ENCODE measurements at places on chromosomes 7 and 10.

GRCh38 chr7:14859267-14859666, 43.3 kb downstream of the DGKB start:
- DNase-seq = no peak

DNA sequence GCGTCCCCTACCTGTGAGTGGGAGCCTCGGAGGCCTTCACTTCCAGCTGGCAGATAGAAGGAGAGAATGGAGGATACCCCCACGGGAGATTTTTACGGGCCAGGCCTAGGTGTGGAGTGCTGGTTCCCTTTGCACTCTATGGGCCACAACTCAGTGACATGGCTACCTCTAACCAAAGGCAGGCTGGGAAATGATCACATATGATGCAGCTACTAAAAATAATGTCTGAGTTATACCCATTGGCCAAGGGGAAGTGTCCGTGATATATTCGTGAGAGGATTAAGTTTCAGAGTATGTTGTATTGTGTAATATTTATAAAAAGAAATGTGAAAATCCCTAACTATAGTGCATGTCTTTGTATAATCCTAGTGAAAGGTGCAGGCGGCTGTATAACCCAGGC, 13.5 kb upstream of the HIPK2 start:
- DNase-seq = no peak

- no peak for DNase-seq
Observed at GRCh38 chr7:4808026-4808425, 32.6 kb downstream of the AP5Z1 start.

DNA sequence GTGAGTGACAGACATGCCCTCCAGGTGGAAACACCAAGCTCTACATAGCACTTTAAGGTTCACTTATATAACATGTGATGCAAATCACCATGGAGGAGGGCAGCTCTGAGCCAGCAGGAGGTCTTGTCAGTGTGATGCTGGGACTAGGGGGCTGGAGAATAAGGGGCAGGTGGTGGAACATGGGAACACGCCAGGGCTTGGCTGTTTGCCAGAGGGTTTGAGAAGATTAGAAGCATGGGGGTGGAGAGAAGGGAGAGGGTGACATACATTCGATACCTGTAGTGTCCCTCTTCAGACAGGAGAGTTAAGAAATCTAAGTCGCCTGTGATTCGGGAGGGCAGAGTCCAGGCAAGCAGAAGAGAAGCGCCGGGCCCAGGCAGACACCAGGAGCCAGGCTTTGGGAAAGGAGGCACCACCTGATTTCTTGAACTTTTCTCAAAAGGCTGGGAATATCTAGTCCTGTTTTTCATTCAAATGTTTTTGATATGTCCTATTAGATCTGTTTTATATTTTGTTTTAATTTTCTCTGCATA, 16.9 kb upstream of the LAMB4 start:
- no peak for DNase-seq

DNA sequence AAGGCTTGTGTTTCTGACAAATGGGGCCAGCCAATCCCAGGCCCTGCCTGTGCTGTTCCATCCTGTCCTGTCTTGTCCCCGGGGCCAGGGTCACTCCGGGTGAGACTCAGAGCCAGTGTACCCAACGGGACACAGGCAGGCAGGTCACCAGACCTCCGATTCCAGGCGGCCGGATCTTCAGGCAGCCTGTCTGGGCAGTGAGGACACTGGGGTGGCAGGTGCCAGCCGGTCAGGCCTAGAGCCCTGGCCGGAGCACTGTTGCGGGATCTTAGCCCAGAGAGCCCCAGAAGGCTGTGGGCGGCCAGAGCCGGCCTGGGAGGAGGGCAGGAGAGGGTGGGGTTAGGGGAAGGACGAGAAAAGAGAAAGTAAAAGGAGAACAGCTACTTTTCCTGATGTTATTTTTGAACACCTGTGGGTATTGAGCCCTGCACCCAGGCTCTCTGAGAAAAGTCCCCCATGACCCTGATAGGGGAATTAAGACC, 134.3 kb upstream of the TNRC18 start:
- peak; percentile 41 for DNase-seq

DNA sequence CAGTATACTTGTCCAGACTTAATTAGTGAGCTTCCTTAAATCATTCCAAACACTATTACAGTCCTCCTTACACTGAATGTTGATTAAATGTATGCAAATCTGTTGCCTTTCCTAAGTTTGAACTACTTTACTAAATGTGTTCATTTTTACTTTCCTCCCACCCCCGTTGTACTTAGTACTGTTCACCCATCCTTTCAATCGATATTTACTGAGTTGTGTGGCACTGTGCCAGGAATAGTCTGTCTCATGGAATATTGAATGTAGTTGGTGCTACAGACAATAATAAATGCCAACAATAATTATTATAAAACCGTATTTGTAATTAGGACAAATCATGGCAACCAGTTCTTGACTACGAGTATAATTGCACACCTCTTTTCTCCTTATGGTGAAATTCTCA, 335.7 kb downstream of the GPR37 start:
- no peak for DNase-seq

DNA sequence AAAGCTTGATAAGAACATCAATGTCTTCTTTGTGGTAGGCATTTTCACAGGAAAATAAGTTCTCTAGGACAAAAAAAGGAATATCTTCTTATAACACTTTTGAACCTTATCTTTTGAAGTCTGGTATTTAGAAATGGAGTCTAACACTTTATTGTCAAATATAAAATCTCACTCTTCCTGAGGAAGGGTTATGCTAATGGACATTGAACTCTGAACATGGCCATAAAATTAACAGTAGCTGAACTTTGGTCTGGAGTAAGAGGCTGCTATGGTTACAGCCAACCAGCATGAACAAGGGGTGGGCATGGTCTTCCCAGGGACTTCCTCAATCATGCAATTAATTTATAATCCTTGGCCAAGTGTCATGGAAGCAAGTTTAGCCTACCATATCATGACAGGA, at the start of gene CLRN3:
Gene CLRN3 (minus strand): TSS at position 199 of the 400 bp plus-strand sequence. CDS start 157 bp downstream, at position 42.
- no peak for DNase-seq

GRCh38 chr10:128884496-128885072, 582.5 kb upstream of the MGMT start:
- DNase-seq = no peak

DNA sequence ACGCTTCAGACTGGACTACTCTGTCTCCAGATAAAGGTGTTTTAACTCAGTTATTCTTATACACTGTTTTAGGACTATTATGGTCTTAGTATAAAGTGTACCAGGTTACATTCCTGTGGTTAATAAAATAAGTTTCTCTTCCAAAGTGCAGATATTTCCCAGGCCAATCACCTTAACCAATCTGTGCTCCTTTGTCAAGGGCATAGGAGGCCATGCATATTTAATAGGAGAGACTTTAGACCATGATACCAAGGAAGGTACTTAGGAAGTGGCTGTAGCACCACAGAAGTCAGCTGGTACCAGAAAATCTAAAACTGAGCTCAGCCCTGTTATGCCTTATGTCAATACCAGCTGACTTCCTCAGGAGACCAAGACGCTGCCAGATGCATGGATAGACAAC, 226.5 kb upstream of the TMEM72 start:
- DNase-seq = no peak

Measured in anterior cingulate cortex (tissue), 58 donors.